Smooth muscle cell of the coronary artery (primary cell): ENCODE measurements at places on chromosomes 2 and 18. TPM values are rescaled to one million over a fixed set of nuclear protein-coding genes. Genes with fewer than 3 reads are reported as not detected.

Gene ABHD3
- total RNA-seq, result 4.7 and 7.8 TPM in 2 replicates

Gene MFSD2B
- total RNA-seq, result 0.08 and 0.35 TPM in 2 replicates

Gene SCYGR4
- under 0.01 TPM in 1 of 2 replicates, not detected in the other for total RNA-seq

Gene GLI2
- 1.1 and 6.1 TPM in 2 replicates for total RNA-seq

Gene DLX2
- 0.15 TPM in 1 of 2 replicates, not detected in the other for total RNA-seq

Gene CFAP65
- total RNA-seq, result not detected in 2 replicates

Gene IL18RAP
- total RNA-seq, result not detected in 2 replicates

Gene HOXD13
- total RNA-seq, result not detected in 2 replicates

Gene FRZB
- under 0.01 TPM in 1 of 2 replicates, not detected in the other for total RNA-seq

Gene PMAIP1
- total RNA-seq, result 1.4 and 3.8 TPM in 2 replicates

Gene ALPG
- total RNA-seq, result not detected in 2 replicates

Gene CIB4
- total RNA-seq, result not detected in 2 replicates
